Stimulated activated CD8-positive, alpha-beta memory T cell treated with anti-CD3 and anti-CD28 coated beads, Interleukin-4, amount 100 ng/mL, for 1 hour (primary cell): ENCODE measurements at places on chromosomes 16 and 17.
A peak's percentile ranks its signal among the peaks of the same experiment; 100 is the strongest.

- DNase-seq = no peak
Observed at GRCh38 chr17:7884581-7885366, 3.8 kb upstream of the CHD3 start.

GRCh38 chr16:66588981-66589713 is 9.9 kb downstream of the CMTM2 start:
- DNase-seq = peak; percentile 37

- no peak for DNase-seq
Observed at GRCh38 chr16:278863-279366, 1.5 kb upstream of the ARHGDIG start.

- DNase-seq = no peak
Observed at GRCh38 chr17:64282753-64283080, 19.7 kb upstream of the TEX2 start.

DNA sequence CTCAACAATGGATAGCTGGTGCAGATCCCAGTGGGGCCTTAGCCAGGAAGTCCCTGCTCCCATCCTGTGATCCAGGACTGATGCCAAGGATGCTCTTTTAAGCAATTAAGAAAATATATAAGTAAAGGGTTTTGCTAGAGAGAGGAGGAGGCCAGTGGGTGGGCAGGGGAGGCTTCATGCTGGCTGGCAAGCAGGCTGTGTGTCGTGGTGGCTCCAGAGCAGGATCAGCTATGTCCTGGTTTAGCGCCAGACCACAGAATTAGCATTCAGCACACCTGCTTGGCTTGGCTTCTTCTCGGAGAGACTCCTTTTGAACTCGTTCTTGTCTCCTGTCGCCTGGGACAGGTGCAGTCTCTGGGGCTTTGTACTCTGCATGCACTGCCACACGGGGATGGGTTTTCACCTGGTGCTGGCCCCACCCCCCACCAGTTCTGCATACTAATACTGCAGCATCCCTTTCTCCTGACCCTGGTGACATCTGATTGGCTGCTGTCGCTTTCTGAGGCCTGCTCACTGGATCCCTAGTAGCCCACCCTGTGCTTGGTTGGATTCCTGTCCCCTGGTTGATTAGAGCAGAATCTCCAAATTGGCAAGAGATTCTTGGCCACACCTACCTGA is 66.1 kb downstream of the PLD6 start:
- DNase-seq = no peak

DNA sequence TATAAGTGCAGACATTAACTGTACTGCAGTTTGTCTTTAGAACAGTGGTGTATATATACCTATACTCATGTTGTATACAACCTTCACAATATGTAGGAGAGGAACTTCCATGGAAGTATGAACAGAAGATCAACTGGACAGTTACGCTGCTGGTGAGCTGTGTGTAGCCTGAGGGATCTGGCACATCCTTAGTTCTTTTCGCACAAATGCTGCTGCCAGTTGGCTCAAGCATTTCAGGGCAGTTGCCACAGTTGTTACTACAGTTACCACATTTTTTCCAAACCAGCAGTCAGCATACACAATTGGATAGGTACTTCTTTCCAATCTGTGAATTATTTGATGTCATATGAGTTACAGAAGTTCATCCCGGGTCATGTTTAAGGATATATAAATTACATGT is 539.6 kb upstream of the HSBP1 start:
- DNase-seq = no peak

DNA sequence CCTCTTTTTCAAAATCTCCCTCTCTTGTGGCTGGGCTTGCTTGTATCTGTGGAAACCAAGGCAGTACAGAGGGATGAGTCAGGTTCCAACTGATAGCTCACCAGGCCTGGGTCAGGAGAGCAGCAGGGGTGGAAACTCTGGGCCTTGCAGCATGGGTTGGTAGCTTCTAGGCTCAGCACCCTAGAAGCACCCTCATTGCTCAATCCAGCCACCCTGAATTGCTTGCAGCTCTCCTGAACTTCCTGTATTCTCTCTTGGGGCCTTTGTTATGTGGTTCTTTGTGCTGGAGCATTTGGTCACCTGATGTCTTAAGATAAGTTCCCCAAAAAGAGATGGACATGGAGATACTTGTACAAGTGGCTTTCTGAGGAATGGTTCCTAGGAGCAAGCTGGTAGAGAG is 169.4 kb downstream of the IRX5 start:
- no peak for DNase-seq

- no peak for DNase-seq
Observed at GRCh38 chr17:4953451-4953961, 2.6 kb downstream of the ENO3 start.

- DNase-seq = no peak
Observed at GRCh38 chr16:87856791-87857228, 12.5 kb downstream of the SLC7A5 start.

- DNase-seq = no peak
Observed at GRCh38 chr17:76820561-76820960, 47.6 kb upstream of the MGAT5B start.

- no peak for DNase-seq
Observed at GRCh38 chr17:21357696-21358656, 18.2 kb upstream of the KCNJ12 start.

GRCh38 chr16:85522308-85522841 is 90.7 kb upstream of the GSE1 start:
- no peak for DNase-seq

- peak; percentile 42 for DNase-seq
Observed at GRCh38 chr17:48037036-48037837, at the start of gene COPZ2. Gene COPZ2, minus strand, starts transcription at chr17:48037797. Its CDS starts 20 bp downstream, at chr17:48037777.

DNA sequence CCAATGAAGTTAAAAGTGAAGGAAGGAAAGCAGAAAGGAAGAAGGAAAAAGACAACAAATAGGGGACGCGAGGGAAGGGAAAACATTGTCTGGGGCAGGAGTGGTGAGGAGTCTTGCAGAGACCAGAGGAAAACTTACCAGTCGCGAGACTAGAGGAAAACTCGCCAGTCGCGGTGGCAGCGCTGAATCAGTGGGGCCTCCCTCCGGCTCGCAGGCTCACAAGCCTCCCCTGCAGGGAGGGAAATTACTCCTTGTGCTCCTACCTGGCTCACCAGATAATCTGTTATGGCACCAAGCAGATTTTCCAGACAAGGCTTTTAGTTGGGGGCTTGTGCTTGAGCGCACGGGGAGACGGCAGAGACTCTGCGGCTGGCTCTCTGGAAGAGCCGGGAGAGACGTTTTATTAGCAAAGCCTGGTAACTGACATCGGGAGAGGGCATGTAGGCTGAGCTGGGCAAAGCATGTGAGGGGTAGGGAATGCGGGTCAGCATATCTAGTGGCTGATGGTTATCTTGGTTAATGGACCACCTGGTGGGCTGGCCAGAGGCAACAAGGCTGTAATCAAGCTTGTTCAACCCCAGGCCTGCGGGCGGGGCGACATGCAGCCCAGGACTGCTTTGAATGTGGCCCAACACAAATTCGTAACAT is 37.1 kb downstream of the LCMT1 start:
- no peak for DNase-seq

DNA sequence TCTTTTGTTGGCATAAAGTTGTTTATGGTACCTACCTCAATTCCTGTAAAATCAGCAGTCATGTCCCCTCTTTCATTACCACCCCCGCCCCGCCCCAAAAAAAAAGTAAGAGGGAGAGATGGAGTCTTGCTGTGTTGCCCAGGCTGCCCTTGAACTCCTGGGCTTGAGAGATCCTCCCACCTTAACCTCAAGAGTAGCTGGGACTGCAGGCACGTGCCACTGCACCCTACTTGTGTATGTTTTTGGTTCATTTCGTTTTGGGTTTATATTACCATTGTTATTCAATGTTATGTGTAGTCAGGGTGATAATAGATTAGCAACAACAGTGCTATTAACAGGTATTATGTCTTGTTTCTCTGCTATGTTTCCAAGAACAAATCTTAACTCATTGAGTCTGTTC is 15.9 kb downstream of the TNRC6C start:
- DNase-seq = no peak
